ENCODE measurements at places on chromosomes 7 and 10.

GRCh38 chr10:44510379-44511115, 125.7 kb upstream of the CXCL12 start:
- no peak for DNase-seq

DNA sequence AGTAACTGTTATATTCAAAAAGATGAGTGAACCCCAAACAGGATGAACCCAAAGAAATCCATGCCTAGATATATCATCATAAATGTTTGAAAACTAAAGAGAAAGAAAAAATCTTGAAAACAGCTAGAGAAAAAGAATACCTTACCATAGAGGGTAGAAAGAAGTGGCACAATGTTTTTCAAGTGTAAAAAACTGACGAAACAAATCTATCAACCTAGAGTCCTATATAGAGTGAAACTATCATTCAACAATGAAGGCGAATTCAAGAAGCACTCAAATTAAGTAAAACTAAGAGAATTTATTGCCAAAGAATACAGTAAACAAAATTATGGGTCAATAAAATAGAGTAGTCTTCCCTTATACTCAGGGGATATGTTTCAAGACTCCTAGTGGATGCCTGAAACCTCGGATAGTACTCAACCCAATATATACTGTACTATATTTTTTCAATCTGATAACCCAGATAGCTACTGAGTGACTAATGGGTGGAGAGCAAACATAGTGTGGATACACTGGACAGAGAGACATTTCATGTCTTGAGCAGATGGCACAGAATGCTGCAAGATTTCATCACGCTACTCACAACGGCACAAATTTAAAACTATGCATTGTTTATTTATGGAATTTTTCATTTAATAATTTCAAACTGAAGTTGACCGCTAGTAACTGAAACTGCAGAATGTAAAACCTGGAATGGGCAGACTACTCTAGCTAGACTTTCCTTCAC, 52.6 kb upstream of the TMEM106B start:
- no peak for DNase-seq

- DNase-seq, result peak; percentile 78
Observed at GRCh38 chr10:97179731-97180362, 5.9 kb downstream of the SLIT1 start.

DNA sequence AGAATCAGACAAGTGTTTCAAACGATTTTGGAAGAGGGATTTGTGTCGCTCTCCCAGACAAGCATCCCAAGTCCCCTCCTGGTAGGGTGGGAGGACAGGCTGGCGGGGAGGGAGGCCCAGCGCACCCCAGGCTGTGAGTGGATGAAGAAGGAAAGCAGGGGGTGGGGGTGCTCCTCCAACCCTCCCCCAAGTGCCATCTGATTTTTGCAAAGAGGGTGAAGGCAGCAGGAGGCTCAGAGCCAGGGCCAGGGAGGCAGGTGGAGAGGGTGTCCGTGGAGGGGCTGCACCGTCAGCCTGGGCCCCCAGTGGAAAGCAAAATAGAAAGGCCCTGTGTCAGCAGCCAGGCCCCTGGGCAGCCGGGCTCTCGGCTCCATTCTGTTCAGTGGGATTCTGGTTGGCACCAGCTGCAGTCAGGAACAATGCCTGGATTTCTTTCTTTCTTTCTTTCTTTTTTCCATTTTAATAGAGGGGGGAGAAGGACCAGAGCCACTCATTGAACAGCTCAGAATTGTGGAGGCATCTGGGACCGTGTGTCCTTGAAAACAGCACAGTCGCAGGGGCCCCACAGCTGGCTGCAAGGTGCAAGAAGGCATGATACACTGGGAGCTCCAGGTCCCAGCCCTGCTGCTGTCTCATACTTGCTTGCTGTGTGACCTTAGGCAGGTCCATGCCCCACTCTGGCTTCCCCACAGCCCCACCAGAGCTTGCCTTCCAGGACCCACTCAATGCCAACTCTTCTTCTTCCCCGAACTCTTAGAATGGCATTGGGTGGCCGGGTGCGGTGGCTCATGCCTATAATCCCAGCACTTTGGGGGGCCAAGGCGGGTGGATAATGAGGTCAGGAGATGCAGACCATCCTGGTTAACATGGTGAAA, 7.1 kb upstream of the ZMIZ1 start:
- no peak for DNase-seq

- DNase-seq, result no peak
Observed at GRCh38 chr10:129096065-129096984, 370.7 kb upstream of the MGMT start.

DNA sequence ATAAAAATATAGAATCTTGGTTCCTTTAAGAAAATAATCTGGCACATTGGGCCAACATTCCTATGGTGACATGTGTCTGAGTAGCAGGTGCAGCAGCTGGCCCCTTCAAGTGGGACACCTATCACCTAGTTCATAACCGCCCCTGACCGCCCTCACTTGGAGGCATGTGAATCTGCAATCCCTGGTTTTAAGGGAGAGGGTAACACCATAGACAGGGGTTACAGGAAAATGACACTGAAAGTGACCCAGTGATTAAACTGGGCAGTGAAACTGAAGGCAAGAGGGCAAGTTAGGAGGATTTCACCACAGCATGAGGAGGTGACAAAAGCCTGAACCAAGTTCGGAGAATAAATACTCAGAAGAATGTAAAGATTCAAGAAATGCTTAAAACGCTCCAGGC, 1.1 kb downstream of the RSU1 start:
- DNase-seq, result no peak

GRCh38 chr7:150992833-150993302, 2.1 kb downstream of the NOS3 start:
- DNase-seq, result no peak

DNA sequence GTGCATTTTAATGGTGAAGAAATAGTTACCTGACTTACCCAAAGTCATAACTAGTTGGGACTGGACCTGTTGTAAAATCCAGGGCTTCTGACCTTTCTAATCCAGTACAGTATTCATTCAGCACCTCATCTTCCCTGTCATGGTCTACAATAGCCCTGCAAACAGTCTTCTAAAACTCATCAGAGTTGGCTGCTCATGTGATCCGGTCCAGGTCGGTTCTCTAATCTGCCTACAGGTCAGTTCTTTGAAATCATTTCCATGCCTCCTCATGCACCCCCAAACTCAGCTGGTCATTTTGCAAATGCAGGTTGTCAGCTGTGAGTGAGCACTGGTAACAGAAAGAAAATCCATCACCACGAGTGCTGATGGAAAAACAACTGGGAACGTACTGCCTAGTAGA, 451.6 kb upstream of the GALNT17 start:
- no peak for DNase-seq

- DNase-seq, result no peak
Observed at GRCh38 chr7:371779-372545, 82.0 kb downstream of the FOXL3 start.

- no peak for DNase-seq
Observed at GRCh38 chr7:87709258-87709657, 81.1 kb downstream of the RUNDC3B start.
